ENCODE measurements at places on chromosomes 6 and 20.
A peak's percentile ranks its signal among the peaks of the same experiment; 100 is the strongest.

DNA sequence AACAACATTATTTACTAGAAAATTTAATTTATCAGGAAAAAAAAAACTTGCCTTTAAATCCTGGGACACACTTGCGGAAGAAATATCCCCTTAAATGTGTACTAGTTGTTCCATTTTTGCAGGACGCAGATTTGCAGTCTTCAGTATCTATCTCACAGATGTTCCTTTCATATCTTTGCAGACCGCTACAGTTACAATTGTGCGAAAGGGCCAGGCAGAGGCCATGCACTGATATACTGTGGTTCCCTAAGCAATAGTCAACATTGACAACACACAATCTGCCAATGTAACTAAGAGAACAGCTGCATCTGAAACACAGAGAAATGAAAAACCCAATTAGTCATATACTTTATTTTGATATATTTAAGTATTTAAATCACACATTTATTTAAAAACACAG, 411.2 kb downstream of the EYS start:
- no peak for DNase-seq

DNA sequence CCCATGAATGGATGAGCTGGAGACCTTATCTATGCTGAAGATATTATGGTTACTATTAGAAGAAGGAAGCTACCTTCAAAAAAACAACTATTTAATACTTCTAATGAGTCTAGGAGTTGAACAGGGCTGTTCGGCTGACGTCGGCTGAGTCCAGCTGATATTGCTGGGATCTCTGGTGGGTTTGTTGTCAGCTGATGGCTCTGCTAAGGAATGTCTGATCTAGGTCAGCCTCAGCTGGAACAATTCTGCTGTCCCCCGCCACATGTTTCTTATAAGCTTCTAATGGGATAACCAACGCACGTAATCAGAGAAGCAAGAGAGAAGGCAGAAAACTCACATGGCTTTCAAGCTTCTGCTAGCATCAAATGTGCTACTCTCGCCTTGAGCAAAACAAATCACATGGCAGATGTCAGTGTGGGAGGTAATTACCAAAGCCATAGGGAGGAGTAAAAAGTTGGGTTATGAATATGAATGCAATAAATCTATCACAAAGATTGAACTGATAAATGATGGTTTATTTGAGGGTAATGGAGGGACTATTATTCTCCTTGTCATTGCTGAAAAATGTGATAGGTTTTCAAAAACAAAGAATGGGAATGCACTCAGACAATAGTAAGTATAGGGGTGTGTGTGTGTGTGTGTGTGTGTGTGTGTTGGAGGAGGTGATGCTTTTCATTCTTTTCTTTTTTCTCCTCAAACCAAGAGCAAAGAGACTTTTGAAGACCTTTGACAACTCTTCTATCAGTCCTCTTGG, 71.5 kb downstream of the BTBD3 start:
- no peak for DNase-seq

DNA sequence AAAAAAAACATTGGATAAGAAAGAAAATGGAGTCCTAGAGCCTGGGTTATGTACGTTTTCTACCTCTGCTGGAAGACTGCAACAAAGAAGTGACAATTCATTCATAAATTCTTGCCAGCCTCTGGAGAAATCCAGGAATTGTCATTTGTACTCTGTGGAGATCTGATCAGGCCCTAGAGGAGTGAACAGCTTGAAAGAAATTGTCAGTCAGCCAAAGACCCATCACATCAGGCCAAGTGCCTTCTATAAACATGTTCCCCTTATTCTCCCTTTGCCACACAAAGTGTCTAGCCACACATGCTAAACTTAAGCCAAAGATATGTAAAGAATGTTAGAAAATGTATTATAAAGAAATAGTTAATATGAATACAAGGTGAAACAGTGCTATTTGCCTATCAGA, 152.4 kb downstream of the ADAT2 start:
- no peak for DNase-seq

GRCh38 chr6:70956451-70957283, at the start of gene B3GAT2:
Gene B3GAT2, minus strand, starts transcription at chr6:70957060. Its CDS starts 631 bp downstream, at chr6:70956429.
- DNase-seq: no peak

GRCh38 chr6:119818876-119819275, 469.3 kb upstream of the MAN1A1 start:
- no peak for DNase-seq

- DNase-seq: no peak
These were observed 109.1 kb downstream of the TSHZ2 start for GRCh38 chr20:53080969-53081871.

DNA sequence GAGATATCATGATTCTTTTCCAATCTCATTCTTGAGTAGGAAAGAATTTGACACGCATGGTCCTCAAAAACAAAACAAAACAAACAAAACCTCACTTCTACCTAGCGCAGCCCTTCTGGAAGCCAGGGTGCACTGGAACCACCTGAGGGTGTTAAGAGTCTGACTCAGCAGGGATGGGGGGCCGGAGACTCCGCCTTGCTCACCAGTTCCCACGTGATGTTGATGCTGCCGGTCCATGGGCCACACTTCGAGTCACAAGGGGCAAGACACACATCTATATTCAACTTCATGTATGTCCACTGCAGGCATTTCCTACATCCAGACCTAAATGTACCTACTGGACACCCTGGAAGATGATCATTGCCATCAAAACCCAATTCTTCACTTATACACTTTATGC, 30.4 kb downstream of the BFSP1 start:
- no peak for DNase-seq

DNA sequence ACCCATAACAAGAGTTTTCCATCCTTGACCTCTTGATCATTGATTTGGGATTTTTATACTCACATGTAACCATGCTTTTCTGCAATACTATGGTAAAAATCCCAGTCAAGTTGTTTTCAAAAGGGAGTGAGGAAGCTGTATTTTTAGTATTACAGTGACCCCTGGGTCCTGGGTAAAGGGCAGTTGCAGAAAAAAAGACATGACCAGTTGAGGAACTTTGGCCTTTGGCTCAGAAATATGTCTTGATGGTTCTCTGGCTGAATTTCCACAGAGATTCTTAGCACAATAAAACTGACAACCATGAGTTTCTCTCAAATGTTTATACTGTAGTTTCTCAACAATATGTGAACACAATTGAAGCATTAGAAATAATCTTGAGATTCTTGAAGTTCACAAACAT, 28.6 kb upstream of the PRL start:
- no peak for DNase-seq

GRCh38 chr20:64056889-64057627, 5.9 kb upstream of the TCEA2 start:
- no peak for DNase-seq

DNA sequence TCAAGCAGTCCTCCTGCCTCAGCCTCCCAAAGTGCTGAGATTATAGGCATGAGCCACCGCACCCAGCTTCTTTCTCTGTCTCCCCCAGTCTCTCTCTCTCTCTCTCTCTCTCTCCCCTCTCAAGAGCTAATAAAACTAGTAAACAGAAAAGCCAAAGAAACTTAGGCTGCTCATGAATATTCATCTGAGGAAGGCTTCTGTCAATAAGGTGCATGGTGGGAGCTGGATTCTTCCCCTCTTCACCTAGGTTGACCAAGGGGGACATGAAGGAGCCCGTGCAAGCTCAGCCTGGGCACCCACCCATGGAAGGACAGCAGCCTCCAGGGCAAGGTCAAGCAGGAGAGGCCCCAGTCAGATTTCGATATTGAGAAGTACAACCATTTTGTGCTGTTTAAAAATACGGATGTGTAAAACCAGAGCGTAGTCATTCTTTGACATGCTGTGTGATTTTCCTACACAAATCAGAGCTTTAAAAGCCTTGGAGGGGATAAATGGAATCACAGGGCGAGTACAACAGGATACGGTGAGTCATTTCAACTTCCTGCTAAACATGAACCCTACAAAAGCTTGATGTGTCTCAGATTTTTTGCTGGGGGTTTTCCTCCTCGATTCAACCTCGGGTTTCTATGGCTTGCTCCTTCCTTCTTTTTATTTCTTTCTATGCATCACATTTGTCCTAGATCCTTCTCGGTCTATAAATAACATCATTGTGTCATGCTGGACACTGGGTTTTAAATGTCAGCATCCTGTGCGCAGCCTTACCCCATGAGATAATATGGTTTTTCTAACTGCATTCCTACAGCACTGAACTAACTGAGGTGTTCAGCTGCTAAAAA, 368.9 kb upstream of the JARID2 start:
- no peak for DNase-seq

GRCh38 chr20:17314264-17314663, 87.4 kb downstream of the PCSK2 start:
- DNase-seq: no peak

- no peak for DNase-seq
These were observed 68.6 kb downstream of the CDK19 start for GRCh38 chr6:110746680-110747079.

- no peak for DNase-seq
These were observed 35.0 kb upstream of the CCR6 start for GRCh38 chr6:167087857-167088354.

- DNase-seq: no peak
These were observed 109.0 kb downstream of the BANF2 start for GRCh38 chr20:17808782-17809181.

- no peak for DNase-seq
These were observed 585 bp upstream of the DSE start for GRCh38 chr6:116369964-116370759.

GRCh38 chr6:13452346-13453117, 34.9 kb downstream of the GFOD1 start:
- DNase-seq: no peak

GRCh38 chr20:9831032-9831431, 7.8 kb downstream of the PAK5 start:
- no peak for DNase-seq

DNA sequence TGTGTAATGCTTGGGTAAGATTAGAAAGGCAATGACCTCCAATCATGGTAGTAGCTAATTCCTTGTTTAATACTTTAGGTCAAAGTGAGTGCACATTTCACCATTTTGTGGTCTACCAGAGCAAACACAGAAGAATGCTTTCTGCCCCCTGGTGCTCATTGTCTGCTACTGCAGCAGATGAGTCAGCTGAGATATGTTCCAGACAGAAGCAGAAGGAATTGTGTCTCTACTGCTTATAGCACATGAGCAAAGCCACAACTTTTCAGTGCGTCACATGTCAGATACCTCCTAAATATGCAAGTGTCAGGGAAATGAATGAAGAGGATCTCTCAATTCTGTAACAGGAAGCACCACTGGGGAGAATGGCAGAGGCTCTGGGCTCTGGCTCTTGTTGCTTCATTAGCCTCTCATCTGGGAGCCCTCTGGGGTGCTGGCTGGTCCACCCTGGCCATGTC, 308.9 kb downstream of the ALDH8A1 start:
- DNase-seq: peak; percentile 22

DNA sequence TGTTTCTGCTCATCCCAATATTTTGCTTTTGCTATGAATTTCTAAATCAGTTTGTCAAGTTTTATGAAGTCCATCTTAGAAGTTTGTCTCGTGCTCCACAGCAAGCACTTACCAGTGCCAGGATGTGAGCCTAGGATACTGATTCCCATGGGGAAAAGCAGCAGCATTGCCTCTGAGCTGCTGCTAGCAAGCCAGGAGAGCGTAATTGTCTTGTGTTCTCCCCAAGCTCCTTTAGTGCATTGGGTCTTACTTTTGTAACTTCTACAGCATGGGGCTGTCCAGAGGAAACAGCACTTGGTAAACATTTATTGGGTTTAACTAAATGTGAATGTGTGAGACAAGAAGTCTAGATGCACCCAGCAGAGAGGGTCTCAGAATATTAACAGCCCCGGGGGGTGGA, 76.1 kb downstream of the RNF182 start:
- no peak for DNase-seq

Data from GM18507 (cell line).